ENCODE measurements at places on chromosomes 1 and 21.

DNA sequence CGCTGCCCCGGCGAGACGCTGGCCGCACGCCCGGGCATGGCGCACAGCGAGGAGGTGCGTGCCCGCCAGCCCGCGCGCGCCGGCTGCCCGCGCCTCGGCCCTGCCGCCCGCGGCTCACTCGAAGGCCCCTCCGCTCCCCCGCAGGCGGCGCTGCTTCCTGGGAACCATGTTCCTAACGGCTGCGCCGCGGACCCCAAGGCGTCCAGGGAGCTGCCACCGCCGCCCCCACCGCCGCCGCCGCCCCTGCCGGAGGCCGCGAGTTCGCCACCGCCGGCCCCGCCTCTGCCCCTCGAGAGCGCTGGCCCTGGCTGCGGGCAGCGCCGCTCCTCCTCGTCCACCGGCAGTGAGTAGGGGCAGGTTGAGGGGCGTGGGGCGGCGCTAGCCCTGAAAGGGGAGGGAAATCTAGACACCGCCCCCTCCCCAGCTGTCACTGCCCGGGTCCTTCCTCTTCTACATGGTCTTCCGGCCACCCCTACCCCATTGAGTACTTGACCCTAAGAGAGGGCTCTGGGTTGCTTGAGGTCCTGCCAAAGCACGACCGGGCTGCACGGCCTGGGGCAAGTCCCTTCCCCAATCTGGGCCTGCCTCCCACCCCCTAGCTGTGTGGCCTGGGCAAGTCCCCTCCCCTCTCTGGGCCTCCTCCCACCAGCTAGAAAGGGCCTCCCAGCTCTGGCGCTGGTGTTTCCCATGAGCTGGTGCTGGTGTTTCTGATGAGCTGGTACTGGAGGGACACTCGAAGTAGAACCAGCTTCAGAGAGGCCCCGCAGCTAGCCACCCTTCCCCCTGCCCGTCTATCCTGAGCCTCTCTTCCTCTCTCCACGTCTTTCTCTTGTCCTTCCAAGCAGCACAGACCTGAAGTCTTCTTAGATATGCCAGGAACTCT lies 17.0 kb downstream of the TNFRSF25 start:
- no peak for DNase-seq

- no peak for DNase-seq
These were observed 71.5 kb upstream of the NR5A2 start for GRCh38 chr1:199956005-199956404.

GRCh38 chr1:21121764-21122471 lies 54.8 kb downstream of the EIF4G3 start:
- no peak for DNase-seq

DNA sequence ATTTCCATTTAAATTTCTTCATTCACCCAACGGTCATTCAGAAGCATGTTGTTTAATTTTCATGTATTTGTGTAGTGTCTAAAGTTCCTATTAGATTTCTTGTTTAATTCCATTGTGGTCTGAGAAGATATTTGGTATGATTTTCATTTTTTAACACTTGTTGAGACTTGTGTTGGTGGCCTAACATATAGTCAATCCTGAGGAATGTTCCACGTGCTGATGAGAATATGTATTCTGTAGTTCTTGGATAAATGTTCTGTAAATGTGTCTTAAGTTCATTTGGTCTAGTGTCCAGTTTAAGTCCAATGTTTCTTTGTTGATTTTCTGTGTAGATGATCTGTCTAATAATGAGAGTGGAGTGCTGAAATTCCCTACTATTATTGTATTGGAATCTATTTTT lies 22.7 kb upstream of the LCE5A start:
- no peak for DNase-seq

GRCh38 chr1:230175163-230175747 lies 108.2 kb downstream of the GALNT2 start:
- DNase-seq = no peak

DNA sequence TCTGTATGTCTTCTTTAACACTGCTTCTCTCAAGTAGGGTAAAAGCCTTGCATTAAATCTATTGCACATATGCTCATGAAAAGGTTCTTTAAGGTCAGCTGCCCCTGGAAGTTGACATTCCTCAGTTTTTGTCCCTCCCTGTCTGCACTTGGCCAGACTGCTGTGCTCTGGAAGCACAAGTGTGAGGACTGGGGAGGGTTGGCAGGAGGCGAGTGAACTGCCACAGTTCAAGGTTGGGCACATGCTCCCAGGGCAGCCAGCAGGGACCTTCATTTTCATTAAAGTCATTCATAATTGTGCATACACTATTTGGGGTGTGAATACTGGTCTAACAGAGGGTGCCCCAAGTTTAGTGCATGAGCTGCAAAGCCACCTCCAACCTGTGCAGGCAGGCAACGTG lies 10.9 kb upstream of the THEM5 start:
- DNase-seq = no peak

DNA sequence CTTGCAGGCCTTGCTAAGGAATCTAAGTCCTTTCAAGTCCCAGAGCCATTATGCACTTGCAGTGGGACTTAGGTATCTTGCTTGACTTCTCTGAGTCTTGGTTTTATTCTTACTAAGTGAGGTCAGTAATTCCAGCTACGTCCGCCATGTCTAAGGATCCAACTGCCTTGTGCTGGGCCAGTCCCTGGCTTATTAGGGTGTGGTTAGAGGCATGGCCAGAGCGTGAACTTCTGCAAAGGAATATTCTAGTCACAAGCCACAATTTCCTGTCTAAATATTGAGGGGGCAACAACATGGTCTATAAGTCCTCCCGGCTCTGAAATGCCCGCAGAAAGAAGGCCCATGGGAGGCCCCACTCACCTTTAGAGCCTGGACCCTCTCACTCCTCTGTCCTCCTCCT lies 82.9 kb downstream of the TMEM53 start:
- no peak for DNase-seq
